ENCODE measurements at places on chromosomes 7 and 10.
A peak's percentile ranks its signal among the peaks of the same experiment; 100 is the strongest.

- DNase-seq: peak; percentile 82
Observed at GRCh38 chr7:81769891-81770727, at the start of gene HGF. TSS of gene HGF (minus strand) at chr7:81770047. CDS start at chr7:81769971, 76 bp downstream.

GRCh38 chr10:29917311-29917710 lies 142.1 kb downstream of the JCAD start:
- DNase-seq: no peak

- DNase-seq: no peak
Observed at GRCh38 chr10:4437061-4437460, 388.9 kb upstream of the AKR1E2 start.

- DNase-seq: peak; percentile 28
Observed at GRCh38 chr7:144818511-144818910, 17.3 kb downstream of the TPK1 start.

DNA sequence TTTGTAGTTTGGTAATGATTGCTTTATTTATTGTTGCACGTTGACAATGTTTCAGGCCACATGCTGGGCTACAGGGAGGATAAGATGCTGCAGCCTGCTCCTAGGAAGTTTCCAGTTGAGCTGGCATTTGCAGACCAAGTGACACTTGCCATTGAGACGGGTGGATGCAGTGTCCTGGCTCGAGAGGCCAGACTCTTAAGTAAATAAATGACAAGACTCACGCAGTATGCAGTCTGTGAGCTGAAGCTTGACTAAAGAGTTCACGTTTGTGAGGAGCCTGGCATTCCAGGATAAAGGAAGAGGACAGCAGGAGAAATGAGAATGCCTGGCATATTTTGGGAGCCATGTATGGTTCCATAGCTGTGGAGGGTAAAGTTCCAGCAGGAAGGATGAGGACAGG lies 105.8 kb downstream of the BAMBI start:
- peak; percentile 4 for DNase-seq

GRCh38 chr7:18163091-18163490 lies 135.4 kb upstream of the PRPS1L1 start:
- peak; percentile 39 for DNase-seq
